Left colon (tissue), 2 donors: ENCODE measurements at places on chromosomes 7 and 10. TPM values are rescaled to one million over a fixed set of nuclear protein-coding genes. Genes with fewer than 3 reads are reported as not detected.

The ERVW-1 gene
- total RNA-seq, result not detected

The HECW1 gene
- 0.89 TPM for total RNA-seq

The UCN3 gene
- total RNA-seq, result 6.1 TPM

The GPR26 gene
- not detected for total RNA-seq

The IFIT1B gene
- not detected for total RNA-seq

The GCK gene
- total RNA-seq, result 0.15 TPM

The FAM221A gene
- total RNA-seq, result 13.5 TPM

The AFAP1L2 gene
- total RNA-seq, result 12.5 TPM

The EFCAB10 gene
- total RNA-seq, result not detected

The RGS10 gene
- 8.9 TPM for total RNA-seq

The FAM25C gene
- total RNA-seq, result not detected

The WNT8B gene
- not detected for total RNA-seq

The LLCFC1 gene
- not detected for total RNA-seq

The MEIG1 gene
- total RNA-seq, result not detected

The RHOBTB1 gene
- total RNA-seq, result 7.6 TPM

The AKR1C2 gene
- 18.8 TPM for total RNA-seq

The BEND7 gene
- 33.2 TPM for total RNA-seq

The AKR1C4 gene
- total RNA-seq, result not detected

The CYP2C9 gene
- 7.1 TPM for total RNA-seq

The SLC16A9 gene
- 22.9 TPM for total RNA-seq

The CSTF2T gene
- total RNA-seq, result 14.8 TPM

The WEE2 gene
- total RNA-seq, result not detected

The WDR11 gene
- total RNA-seq, result 46.5 TPM

The TRIM73 gene
- total RNA-seq, result 4.2 TPM

The INPP5F gene
- 15.7 TPM for total RNA-seq

The LRIT2 gene
- total RNA-seq, result not detected

The FANK1 gene
- 5.9 TPM for total RNA-seq

The SPDYE5 gene
- total RNA-seq, result not detected

The TMEM236 gene
- total RNA-seq, result 59.6 TPM

The LMOD2 gene
- not detected for total RNA-seq

The OR9A2 gene
- not detected for total RNA-seq

The CADPS2 gene
- 12.1 TPM for total RNA-seq

The ENKUR gene
- total RNA-seq, result 0.39 TPM

The ATXN7L1 gene
- 19.6 TPM for total RNA-seq
